NCI-H748 treated with DMSO at 0.1 percent for 48 hours (cell line): ENCODE measurements at places on chromosomes 4 and X.

- no peak for DNase-seq
Observed at GRCh38 chr4:186266729-186267456, 904 bp downstream of the F11 start.

DNA sequence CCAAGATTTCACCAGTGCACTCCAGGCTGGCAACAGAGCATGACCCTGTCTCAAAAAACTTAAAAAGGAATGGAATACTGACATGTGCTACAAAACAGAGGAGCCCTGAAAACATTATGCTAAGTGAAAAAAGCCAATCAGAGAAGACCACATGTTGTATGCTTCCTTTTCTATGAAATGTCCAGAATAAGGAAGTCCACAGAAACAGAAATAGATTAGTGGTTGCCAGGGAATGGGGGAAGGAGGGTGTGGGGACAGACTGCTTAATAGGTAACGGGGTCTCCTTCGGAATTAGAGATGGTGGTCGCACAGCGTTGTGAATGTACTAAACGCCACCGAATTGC lies 30.1 kb upstream of the KIAA0232 start:
- no peak for DNase-seq

DNA sequence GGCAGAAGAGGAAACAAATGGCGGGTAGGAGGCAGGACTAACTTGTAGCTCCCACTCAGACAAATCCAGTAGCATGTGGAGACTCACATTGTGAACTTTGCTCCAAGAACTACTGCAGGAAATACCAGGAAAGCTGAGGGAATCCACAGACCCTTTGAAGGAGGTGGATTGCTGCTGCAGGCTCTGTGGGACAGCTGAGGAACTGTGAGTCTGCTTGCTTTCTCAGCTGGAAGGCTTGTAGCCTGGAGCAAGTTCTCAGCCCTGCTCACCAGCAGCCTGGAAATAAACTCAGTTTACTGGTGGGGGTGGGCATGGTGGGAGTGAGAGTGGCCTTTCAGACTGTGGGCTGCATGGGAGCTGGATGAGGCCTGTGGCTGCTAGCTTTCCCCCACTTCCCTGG lies 16.0 kb downstream of the RTL3 start:
- DNase-seq, result no peak

GRCh38 chrX:105274091-105274490 lies 53.6 kb upstream of the TEX13A start:
- no peak for DNase-seq

GRCh38 chr4:77446601-77447000 lies 159.0 kb upstream of the CXCL13 start:
- DNase-seq, result no peak

DNA sequence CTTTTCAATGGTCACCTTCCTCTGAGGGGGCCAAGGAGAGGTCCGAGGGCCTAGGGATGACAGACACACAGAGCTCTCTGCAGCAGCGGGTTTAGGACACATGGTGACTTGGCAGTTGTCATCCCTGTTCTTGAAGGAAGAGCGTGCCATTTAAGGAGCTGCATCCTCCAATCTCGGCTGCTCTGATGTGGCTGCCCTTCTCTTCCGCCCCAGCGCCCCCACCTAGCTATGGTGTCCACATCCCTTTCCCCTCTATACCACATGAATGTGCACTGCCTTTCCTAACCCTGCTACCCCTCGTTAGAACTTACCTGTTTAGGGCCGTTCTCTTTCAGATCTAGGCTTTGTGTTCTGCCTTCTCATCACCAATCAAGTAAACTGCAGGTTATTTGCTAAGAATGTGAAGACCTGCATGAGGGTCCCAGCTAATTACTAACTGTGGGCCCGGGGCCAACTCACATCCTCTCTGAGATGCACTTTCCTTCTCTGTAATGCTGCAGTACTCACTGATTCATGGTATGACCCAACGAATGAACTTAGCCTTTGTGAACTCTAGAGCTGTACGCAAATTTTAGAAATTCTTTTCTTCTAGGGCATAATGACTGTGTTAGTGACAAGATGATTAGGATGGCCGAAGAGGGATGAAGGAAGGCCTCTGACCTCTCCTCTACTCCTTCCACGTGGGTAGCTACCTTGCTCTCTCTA lies 38.2 kb downstream of the CHST7 start:
- no peak for DNase-seq
